Retina (tissue), 1 donor: ENCODE measurements at places on chromosomes 6 and 20.
A peak's percentile ranks its signal among the peaks of the same experiment; 100 is the strongest.

GRCh38 chr20:50464026-50464724 lies 46.0 kb upstream of the PTPN1 start:
- peak; percentile 89 for DNase-seq

- no peak for DNase-seq
Measured at GRCh38 chr6:63985223-63985622, 349.6 kb downstream of the PHF3 start.

DNA sequence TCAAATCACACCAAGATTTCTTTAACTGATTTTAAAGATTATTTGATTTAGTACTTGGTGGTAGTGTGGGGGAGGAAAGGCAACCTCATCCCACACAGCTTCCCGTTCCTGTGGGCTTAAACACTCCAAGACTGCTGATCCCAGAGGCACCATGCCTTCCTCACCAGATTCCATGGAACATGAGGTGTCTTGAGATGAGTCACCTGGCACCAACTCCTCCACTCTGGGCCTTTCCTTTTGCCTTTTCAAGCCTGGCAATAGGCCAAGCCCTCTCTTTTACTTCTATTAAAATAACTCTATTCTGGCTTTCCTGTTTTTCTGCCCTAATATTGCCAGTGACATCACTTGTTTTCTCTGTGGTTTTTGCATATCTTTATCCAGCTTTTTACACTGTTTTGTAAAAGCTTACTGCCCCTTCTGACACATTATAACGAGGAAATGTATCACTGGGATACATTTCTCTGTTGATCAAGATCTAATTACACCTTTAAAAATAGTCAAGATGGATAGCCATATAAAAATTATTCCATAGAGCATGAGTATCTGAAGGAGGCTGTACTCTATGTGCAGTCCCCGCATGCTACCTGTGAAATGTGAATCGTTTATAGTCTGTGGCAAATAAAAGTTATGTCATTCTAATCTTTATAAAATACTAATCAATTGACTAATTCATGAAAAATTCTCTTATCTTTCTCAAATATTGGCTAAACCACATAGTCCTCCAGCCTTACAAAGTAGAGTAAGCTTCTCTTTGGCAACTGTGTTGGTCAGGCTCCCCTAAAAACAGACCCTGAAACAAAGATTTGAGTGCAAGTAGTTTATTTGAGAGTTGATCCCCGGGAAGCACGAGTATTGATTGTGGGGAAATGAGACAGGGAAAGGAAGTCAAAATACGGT lies 257.8 kb upstream of the KCNQ5 start:
- no peak for DNase-seq

DNA sequence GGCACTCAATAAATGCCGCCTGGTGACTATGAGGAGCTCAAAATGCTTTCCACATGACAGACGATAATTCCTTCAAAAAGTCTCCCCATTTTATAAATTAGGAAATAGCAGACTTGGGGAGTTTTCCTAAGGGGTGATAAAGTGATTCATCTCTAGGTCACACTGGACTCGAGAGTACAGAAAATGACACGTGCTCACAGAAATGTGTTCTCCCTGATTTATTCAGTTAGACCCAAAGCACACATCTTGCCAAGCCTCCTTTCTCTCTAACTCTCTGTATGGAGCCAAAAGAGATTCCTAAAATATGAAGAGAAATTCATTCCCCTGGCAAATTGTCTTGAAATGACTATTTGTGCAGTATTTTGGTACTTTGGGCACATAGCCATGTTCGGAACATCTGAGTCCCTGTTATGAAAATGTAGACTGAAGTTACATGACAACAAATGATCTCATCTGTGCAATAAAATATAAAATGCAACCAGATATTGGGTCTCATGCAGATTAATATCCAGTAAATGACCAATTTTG lies 381.1 kb downstream of the TFAP2B start:
- DNase-seq, result no peak

- DNase-seq, result no peak
Measured at GRCh38 chr6:163708466-163708865, 293.9 kb downstream of the QKI start.

DNA sequence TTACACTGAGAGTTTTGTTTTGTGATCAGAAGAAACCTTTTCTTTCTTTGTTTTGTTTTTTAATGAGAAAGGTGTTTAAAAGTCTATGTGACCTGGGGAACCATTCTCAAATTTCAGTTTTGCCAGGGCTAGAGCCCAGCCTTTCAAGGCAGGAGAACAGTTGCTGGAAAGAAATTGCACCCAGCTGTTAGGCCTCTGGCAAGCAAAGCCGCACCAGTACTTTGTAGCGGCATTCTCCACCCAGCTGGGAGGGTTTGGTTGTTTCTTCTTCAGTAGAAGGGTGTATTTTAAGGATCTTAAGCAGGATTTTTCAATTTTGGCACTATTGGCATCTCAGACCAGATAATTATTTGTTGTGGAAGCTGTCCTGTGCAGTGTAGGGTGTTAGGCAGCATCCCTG lies 16.6 kb upstream of the MAPK13 start:
- DNase-seq, result no peak

DNA sequence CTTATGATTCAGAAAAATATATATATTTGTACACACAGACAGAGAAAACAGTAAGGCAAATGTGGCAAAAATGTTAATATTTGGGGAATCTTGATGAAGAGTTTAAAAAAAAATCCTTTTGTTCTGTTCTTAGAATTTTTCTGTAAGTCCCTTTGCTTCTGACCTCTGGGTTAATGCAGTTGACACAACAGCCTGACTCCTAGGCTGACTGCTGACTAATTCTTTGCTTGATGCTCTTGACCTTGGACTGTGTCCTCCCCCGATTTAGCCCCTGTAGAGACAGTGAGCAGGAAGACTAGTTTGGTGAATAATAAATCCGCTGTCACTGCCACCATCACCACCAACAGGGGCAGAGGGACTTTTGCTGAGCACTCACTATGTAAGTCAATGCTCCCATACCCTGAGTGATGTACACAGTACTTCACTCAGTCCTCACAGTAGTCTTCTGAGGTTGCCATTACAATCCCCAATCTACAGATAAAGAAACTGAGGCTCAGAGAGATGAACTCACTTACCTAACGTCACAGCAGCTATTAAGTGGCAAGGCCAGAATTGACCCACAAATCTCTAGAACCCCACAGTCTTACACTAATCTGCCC lies 71.7 kb downstream of the SNX5 start:
- no peak for DNase-seq

GRCh38 chr6:36131511-36132245 lies 1.4 kb downstream of the MAPK13 start:
- DNase-seq, result peak; percentile 63

GRCh38 chr6:105900125-105900937 lies 185.8 kb upstream of the PRDM1 start:
- DNase-seq, result no peak

GRCh38 chr20:11581271-11581670 lies 336.4 kb upstream of the BTBD3 start:
- no peak for DNase-seq

GRCh38 chr6:152204591-152204990 lies 397.1 kb downstream of the ESR1 start:
- no peak for DNase-seq

GRCh38 chr6:13383328-13384163 lies 55.2 kb upstream of the TBC1D7 start:
- DNase-seq, result no peak

DNA sequence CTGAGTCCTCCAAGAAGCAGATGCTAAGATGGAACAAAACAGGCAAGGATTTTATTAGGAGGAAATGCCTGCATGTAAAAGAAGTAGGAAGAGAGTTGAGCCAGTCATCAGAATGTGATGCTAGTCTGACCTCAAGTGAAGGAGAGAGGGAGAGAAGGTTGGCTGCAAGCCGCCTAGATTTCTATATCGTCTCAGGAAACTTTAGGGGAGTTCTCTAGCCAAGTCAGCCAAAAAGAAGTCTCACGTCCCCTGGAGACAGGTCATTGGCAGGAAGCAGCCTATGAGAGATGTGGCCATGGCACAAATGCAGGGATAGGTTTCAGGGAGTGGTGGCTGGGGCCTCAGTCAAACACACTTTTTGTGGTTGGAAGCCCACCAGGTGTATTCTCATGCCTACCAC lies 378.0 kb downstream of the CD109 start:
- DNase-seq, result no peak

- DNase-seq, result no peak
Measured at GRCh38 chr20:51346686-51347485, 195.6 kb downstream of the NFATC2 start.

GRCh38 chr6:43361269-43361668 lies 8.2 kb downstream of the ZNF318 start:
- DNase-seq, result no peak

DNA sequence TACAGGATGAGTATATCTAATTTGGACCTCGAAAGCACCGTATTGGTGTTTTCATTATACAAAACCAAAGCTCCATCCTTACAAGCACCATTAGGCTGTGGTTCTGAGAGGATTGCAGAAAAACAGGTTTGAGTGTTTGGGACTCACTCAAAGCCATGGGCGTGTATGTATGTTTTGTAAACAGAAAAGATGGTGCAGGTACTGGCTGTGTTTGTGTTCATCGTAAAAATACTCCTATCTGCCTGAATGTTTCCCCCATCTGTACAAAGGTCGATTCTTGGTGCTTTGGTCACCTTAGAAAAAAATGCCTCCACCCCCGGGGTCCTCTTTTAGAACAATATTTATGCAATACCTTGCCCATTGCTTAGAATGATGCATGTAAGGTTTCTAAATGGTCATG lies 286.6 kb downstream of the TSHZ2 start:
- DNase-seq, result no peak

DNA sequence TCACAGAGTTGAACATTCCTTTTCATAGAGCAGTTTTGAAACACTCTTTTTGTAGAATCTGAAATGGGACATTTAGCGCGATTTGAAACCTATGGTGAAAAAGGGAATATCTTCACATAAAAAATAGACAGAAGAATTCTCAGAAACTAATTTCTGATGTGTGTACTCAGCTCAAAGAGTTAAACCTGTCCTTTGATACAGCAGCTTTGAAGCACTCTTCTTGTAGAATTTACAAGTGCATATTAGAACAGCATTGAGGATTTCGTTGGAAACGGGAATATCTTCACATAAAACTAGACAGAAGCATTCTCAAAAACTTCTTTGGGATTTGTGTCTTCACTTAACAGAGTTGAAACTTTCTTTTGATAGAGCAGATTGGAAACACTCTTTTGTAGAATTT lies 650.7 kb upstream of the ZNF337 start:
- no peak for DNase-seq

DNA sequence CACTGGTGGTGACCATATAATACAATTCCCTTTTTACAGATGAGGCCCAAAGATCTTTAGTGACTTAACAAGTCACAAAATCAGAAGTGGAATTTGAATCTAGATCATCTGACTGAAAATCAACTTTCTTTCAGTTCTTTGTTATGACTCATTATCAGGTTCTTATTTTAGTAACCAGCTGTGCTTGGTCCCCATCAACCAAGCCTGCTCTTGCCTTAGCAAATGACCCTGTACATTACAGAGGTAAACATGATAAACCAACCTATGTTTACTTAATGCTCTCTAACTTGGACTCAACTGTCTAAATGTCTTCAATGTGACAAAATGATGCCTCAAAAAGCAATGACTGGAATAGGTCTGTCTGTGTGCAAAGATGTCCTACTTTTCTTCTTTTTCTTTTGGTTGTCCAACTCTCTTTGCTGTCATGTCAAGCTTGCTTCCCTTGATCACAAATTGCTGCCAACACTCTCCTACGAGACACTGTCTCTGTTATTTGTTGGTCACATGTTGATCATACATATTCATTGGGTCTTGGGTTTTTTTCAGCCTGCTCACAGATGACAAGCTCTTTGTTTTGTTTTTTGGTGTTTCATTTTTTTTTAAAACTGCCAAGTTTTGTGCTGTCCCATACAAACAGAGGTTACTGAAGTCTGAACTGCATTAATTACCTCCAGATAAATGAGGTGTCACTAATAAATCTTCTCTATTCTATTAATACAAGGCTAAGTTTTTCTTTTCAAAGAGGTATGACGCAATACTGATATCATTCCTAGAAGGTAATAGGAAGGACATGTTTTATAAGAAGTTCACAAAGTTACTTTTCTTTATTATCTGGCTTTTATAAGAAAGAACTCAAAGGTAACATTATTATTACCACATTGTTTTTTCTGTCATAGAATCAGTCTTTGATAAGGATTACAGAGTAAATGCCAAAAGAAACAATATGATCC lies 62.2 kb upstream of the PLN start:
- DNase-seq, result no peak

GRCh38 chr6:7707787-7708186 lies 18.1 kb upstream of the BMP6 start:
- no peak for DNase-seq

GRCh38 chr6:24929242-24929641 lies 6.5 kb downstream of the RIPOR2 start:
- no peak for DNase-seq

DNA sequence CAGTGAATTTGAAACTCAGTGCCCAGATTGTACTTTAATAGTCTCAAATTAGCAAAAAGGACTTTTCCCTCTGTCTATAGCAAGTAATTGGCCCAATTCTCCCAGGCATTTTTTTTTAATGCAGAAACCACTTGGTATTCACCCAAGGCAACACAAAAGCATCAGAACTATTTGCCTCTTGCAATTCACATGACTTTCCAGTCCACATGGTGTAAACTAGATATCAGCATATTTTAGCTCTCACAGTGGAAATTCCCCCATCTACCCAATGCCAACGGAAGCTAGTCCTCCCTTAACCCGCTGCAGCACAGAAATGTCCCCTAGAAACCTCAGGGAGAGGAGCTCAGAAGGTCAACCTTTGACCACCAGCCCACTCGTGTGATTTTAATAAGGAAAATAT lies 103.4 kb upstream of the CDYL start:
- DNase-seq, result no peak

- peak; percentile 57 for DNase-seq
Measured at GRCh38 chr20:2750491-2751251, 49.8 kb downstream of the CPXM1 start.

DNA sequence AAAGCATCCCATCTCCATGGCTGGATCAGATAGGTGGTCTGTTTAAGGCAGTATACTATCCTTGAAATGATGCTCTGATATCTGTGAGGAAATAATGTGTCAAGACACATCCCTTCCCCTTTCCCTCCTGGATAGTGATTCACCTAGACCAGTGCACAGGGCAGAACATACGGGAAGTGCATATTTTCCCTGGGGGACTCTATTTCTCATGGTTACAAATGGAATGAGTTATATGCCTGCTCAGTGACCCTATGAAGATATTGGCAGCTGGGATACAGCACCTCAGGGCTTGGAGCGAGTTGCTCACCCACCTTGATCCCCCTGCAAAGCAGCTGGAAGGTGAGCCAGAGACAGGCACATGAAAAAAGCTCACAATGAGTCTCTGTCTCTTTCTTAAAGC lies 67.5 kb upstream of the PRL start:
- peak; percentile 44 for DNase-seq

DNA sequence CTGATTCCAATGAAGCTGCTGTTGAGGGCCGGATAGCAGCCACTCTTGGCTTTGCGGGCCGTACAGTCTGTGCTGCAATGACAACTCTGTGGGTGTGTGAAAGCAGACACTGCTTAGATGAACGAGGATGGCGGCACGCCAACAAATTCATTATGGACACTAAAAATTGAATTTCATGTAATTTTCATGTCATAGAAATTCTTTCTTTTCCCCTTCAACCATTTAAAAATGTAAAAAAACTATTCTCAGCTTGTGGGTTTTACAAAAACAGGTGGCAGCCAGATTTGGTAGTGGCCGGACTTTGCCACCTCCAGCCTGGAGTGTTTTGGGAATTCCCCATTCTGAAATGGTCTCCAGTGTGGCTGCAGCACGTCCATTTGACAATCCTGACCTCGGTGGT lies 26.0 kb downstream of the MAS1 start:
- DNase-seq, result no peak

GRCh38 chr20:54199283-54199682 lies 8.6 kb upstream of the PFDN4 start:
- no peak for DNase-seq
